ENCODE measurements at places on chromosomes 2 and 18.

DNA sequence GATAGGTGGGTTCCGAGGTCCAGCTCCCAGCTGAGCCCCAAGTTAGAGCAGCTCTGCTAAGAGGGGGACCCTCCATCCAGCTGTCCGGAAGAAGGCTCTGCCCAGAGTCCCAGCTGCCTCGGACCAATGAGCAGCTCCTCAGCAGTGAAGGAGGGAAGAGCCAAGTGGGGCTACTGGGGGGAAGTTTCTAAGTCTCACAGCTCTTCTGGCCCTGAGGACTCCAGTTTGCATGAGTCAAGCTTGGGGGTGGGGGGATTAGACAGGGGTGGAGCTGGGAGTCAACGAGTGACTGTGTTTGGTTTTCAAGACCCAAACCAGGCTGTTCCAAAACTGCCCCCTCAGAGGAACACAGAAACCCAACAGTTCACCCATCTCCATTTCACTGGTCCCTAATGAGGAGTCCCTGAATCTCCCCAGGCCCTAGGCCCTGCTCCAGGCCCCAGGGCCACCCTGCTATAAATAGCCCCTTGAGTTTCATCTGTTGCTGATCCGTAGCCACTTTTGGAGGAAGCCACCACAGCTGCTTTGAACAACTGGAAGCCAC is 100.9 kb downstream of the TNS1 start:
- peak; percentile 91 for DNase-seq

DNA sequence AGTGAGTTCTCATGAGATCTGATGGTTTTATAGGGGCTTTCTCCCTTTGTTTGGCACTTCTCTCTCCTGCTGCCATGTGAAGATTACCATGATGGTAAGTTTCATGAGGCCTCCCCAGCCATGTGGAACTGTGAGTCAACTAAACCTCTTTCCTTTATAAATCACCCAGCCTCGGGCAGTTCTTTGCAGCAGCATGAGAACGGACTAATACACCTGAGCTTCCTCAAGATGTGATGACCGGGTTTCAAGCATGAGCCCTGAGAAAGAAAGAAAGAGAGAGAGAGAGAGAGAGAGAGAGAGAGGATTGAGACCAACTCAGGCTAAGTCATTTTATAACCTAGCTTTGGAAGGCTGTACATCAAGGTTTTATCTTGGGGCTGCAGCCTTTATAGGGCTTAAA is 167.7 kb upstream of the SERPINE2 start:
- DNase-seq: no peak

GRCh38 chr18:9690418-9691188 is 17.5 kb upstream of the RAB31 start:
- DNase-seq: no peak

DNA sequence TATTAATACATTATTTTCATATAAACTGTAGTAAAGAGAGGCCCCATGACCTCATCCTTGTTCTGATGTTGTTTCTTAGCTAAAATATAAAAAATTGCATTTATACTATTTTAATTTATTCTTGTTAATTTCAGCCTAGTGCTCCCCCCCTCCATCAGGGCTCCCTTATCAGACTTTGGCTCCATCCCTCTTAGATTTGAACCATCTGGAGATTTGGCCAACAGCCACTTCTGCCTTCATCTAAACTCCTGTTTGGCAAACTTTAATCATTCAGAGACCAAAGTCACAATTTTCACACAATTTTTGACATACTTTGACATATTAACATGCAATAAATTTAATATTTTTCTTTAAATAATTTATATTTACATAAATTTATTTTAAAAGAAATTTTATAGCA is 569.3 kb downstream of the TDRD15 start:
- no peak for DNase-seq

GRCh38 chr18:26453386-26453901 is 94.9 kb downstream of the KCTD1 start:
- DNase-seq: no peak

GRCh38 chr2:1480671-1481076 is 67.4 kb downstream of the TPO start:
- DNase-seq: peak; percentile 54

Data from coronary artery (tissue), 2 donors.